ENCODE measurements at places on chromosomes 16 and 17.
A peak's percentile ranks its signal among the peaks of the same experiment; 100 is the strongest.

GRCh38 chr17:8875436-8875835 is 8.0 kb upstream of the PIK3R6 start:
- no peak for DNase-seq

- no peak for DNase-seq
These were observed 2.3 kb downstream of the TMEM107 start for GRCh38 chr17:8173871-8174322.

DNA sequence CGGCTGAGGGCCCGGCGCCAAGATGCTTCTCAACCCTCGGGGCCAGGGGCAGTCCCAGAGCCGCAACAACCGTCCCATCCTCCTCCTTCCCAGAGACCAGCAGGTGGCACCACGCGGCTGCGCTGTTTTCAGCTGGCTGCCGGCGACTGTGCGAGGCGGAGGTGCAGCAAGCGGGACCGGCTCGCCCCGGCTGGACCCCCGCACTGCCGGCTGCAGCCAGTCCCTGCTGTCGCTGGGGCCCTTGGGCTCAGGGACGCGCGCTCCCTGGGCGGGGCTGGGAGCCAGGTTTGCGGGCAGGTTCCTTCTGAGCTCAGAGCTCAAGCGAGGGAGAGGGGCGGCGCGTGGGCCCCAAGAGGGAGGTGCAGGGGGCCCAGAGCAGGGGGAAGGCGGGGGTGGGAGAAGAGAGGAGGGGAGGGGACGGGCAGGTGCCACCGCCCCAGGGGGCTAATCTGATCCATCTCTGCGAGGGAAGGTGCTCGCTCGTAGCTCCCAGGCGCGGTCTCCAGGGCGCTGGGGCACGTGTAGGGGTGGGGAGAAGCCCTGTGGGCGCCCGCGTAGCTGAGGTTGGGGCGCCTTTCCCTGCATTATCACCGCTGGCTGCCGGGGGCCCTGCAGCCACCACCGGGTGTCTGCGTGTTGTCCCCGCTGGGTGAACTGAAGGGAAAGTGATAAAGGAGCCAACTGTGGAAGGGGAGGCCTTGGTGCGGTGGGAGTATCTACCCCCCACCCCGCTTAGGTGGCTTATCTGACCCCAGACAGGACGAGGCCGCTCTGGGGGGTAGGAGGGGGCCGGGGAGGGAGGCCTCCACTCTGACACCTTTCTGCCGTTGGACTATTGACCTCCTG is 24.2 kb downstream of the STAT5A start:
- peak; percentile 49 for DNase-seq

- no peak for DNase-seq
These were observed 17.9 kb downstream of the WWOX start for GRCh38 chr16:78117391-78117790.

- no peak for DNase-seq
These were observed 64.5 kb downstream of the TNRC6C start for GRCh38 chr17:78023042-78023441.

- DNase-seq = no peak
These were observed 56.9 kb downstream of the MSI2 start for GRCh38 chr17:57313097-57313835.

DNA sequence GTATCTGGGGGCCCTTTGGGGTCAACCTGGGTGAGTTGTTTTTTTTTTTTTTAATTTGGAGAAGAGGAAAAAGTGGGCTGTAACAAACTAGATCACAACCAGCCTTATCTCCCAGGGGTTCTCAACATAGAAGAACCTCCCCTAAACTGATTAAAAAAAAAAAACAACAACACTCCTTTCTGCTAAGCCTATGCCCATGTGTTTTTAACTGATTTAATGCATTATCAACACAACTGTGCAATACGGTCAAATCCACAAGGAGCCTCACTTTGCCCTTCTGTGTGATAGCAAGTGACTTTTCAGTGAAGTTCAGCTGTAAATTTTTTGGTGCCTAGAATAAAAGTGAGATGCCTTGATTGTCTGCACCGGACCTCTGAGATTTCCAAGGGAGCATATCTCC is 646 bp downstream of the MYH11 start:
- DNase-seq = no peak

GRCh38 chr17:59361386-59361785 is 29.9 kb downstream of the YPEL2 start:
- DNase-seq = no peak

DNA sequence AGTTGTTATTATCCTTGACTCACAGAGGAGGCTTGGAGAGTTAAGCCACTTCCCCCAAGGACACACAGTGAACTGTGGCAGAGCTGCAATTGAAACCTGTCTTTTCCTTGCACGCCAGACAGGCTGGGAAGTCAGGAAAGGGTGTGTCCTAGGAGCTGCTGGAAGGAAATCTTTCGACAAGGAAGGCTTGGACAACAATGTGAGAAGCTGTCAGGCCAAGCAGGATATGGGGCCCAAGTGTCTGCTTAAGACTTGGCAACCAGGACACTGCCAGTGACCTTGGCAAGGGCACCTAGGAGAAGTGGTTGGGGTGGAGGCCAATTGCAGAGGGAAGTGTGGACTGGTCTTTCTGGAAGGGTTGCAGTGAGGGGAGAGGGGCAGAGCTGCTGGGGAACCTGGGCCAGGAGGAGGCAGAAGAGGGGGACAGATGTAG is 2.1 kb upstream of the CAMKK1 start:
- DNase-seq = no peak

- no peak for DNase-seq
These were observed 41.0 kb downstream of the FOXL1 start for GRCh38 chr16:86619239-86619794.

DNA sequence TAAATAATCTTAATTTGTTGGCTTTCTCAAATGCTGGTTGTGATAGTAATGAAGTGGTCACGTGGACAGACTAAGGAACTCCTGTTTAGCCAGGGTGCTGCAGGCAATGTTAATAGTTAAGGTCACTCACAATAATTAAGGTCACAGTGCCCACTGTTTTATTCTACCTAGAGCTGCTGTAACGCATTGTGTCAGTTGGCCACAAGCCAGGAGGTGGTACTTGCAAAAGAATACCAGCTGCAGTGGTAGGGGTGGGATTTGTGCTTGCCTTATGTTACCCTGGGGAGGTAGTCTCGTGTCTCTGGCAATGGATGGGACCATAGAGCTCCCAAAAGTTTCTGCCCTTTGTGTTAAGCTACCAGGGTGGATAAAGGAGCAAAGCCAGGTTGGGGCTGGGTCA is 969.1 kb upstream of the CDH8 start:
- no peak for DNase-seq

DNA sequence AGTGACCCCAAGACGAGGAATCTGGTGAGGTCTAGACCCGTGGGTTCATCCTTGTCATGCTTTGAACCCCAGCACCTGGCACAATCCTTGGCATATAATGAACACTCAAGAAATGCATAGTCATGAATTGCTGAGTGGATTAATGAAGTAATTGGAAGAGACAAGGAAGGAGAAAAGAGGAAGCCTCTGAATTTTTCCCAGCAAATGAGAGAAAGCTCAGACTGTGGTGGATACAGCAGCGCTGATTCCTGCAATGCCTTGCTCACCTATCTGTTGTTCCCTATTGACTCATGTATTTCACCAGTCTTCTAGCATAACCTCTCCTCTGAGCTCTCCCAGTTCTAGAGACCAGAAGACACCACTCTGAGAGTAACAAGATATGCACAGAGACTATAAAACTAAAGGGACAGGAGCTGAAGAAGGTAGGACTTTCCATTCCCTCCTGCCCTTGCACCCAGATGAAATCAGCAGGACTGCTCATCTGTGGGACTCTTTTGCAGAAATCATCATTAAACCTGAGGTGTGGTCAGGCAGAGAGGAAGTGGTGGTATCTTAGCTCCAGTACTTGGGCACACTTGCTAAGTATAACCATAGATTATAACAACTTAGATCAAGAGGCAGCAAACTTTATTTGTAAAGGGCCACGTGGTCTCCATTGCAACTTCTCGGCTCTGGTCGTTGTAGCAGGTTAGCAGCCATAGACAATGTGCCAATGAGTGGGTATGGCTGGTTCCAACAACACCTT is 102.8 kb downstream of the MAF start:
- DNase-seq = no peak

DNA sequence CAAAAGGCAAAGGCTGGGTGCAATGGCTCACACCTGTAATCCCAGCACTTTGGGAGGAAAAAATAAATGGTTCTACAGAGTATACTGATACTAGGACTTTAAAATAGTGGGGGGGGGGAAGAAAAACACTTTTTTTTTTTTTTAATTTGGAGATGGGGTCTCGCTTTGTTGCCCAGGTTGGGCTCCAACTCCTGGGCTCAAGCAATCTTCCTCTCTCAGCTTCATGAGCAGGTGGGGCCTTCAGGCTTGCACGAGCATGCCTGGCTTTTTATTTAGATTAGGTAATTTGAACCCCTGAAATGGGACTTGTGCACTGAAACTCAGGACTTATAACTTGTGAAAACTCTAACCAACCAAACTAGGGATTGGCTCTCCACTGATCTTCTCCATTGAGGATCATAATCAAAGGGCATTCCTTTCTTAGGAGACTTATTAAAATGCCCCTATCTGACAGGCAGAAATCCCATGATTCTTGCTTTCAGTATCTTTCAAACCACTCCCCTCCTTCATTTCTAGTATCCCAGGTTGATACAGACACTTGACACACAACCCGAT is 16.9 kb downstream of the GRB2 start:
- no peak for DNase-seq

DNA sequence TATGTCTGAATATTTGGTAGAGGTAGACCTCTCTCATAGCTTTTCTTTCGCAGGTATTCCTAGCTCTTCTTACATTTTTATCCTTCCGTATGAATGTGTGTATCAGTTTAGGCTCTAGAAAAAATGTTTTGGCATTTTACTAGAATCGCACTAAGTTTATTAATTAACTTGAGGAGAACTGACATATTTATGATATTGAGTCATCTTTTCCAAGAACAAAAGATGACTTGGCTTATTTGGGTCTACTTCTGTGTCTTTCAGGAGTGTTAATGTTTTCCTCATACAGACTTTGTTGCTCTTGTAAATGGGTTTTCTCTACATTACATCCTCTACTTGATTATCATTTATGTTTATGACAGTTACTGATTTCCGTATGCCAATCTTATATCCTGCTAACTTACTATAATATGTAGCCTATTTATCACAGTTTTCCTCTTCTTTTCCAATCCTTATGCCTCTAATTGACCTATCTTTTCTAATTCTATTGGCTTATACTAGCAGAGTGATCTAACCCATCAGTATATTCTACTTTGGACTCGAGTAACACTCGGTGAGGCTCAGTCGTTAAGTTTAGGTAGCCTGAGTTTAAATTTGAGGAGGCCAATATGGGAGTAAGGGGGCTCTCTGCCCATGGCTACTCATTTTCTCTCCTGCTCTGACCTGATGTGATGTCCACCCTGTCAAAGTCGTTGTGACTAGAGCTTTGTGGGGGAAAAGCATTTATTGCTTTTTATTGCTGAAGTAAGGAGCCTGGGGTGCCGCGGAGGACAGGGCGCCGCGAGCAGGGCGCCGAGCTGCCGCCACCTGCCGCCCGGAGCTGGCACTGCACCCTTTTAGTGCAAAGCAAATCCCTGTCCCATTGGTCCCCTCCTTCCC is 20.0 kb downstream of the ST6GALNAC1 start:
- DNase-seq = peak; percentile 52

- DNase-seq = no peak
These were observed 129.6 kb downstream of the CPPED1 start for GRCh38 chr16:12674071-12674470.

- DNase-seq = no peak
These were observed 29.0 kb downstream of the ZC3H18 start for GRCh38 chr16:88599092-88599733.

DNA sequence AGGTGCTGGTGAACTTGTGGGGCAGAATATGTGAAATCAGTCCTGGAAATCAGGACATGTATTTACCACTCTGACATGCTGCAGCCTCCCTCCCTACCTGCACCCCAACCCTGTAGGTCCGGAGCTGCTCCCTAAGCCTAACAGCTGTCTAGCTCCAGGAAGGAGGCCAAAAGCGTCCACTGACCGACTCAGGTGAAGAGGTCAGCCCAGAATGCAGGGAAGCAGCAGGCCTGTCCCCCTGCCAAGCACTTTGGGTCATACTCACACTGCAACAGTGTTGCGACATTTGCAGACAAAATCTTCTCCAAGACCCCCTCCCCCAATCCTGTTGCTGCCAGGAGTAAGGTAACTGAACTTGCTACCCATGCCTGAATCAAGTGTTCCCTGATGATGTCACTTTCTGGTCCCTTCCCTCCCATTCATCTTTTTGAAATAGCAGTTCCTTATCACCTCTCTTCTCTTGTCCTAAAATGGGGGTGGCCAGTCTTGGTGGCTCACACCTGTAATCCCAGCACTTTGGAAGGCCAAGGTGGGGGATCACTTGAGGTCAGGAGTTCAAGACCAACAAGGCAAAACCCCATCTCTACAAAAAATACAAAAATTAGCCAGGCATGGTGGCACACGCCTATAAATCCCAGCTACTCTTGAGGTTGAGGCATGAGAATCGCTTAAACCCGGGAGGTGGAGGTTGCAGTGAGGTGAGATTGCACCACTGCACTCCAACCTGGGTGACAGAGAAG is 1.3 kb upstream of the ACLY start:
- no peak for DNase-seq

DNA sequence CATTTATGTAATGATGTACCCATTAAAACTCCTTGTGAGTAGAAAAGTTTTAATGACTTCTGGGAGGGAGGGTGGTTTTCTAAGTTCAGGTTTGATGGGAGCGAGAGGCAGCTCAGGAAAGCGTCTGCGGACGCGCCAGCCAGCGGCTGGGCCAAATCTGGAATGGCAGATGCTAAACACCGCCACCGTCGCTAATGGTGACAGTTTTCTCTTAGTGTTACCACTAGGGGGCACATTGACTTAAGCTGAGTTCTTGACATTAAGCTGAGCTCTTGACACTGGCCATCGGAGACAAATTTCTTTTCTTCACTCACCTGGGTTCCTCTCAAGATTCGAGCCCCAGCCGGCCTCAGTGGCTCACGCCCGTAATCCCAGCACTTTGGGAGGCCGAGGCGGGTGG is 6.7 kb downstream of the TRPV1 start:
- DNase-seq = no peak

DNA sequence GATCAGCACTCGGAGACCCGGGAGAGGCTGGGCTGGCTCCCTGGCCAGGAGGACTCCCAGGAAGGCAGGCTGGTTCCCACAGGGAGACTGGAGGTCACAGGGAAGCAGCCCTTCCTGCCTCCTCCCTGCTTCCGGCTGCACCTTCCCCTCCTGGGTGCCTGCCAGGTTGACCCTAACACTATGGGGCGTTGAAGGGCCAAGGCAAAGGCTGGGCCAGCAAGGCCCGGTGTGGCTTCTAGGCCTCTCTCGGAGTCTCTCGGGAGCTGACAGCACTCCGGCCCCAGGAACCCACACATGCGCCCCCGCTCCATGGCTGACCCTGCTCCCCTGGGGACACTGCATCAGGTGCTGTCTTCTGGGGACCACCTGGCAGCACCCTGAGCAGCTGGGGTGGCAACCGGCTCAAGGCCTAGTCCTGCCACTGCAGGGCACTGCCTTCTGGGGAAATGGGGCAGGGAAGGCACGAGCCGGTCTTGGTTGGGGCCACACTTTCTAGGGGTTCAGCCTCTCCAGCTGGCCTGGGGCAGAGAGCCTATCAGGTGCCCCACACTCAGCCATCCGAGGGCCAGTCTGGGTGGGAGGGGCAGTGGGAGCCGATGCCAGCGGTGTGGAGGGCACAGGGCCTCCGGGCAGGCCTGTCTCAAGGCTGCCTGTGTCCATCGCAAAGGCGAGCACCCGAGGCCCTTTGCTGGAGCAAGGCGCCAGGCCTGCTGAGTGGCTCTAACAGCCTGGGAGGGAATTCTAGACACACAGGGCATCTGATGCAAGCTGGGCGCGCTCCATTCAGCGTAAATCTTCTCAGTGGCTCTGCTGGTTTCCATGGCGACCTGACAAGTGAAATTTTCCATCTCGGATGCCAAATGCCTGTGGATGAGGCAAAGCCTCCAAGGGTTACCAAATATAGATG is 5.6 kb upstream of the MTSS2 start:
- no peak for DNase-seq

- DNase-seq = no peak
These were observed 499.5 kb upstream of the PSMD7 start for GRCh38 chr16:73797115-73797514.

Data from stimulated activated CD8-positive, alpha-beta memory T cell treated with anti-CD3 and anti-CD28 coated beads, Interleukin-7, amount 100 ng/mL, for 24 hours (primary cell).